ENCODE measurements at places on chromosomes 1 and 21.

- no peak for DNase-seq
Observed at GRCh38 chr1:237139732-237140131, 97.7 kb downstream of the RYR2 start.

DNA sequence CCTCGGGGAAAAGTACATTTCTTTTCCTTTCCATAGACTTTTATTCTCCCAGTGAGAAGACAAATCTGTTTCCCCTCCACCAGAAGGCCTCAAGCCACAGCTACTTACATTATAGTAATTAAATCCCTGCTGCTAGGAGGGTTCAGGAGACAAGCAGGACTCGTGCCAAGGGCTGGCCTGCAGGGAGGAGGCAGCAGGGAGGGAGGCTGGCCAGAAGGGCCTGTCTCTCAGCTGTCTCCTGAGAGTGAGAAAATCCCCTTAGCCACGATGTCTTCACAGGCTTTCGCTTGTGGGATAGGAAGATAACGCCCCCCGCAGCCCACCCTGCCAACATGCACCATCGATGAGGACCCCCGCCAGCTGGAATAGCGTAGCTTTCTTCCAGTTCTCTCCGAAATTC is 14.0 kb downstream of the KCNN3 start:
- DNase-seq: peak; percentile 31

GRCh38 chr1:84510668-84511067 is 4.3 kb upstream of the GNG5 start:
- DNase-seq: no peak

DNA sequence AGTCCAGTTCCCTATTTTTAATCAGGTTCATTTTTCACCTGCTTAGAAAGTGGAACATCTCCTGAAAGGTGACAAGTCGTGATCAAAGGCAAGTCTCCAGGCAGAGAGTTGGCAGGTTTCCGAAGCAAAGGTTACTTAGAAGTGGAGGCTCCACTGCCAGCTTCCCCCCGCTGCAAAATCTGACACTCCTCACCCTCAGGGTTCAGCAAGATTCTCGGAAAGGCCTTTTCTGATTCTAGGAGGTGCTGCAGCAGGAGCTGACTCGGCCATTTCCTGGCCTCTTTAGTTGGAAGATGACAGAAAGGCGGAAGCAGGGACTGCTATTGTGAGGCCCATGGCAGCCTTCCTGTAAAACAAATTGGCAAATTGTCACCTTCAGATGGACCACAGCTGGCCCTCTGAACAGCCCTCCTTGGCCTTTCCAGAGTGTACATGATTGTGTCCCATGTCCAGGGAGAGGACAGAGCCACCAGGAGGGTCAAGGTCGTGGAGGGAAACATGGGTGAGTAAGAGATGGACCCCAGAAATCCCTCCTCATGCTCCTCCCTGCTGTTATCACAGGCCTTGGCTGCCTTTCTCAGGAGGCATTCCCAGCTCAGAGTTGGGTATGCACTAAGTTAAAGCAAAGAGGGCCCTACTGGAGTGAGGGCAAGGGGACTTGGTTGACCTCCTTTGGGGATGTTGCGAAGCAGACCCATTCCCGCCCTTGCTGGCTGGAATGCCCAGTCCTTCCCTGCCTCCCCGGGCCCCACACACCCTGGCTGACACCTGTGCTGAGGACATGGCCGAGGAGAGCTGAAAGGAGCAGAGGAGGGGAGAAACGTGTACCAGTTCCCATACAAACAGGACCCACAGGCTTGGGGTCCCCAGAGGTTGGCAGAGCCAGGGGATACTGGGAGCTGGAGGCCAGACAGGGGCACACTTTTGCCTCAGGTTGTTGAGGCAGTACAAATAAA is 115.5 kb upstream of the IRF2BP2 start:
- DNase-seq: peak; percentile 34

DNA sequence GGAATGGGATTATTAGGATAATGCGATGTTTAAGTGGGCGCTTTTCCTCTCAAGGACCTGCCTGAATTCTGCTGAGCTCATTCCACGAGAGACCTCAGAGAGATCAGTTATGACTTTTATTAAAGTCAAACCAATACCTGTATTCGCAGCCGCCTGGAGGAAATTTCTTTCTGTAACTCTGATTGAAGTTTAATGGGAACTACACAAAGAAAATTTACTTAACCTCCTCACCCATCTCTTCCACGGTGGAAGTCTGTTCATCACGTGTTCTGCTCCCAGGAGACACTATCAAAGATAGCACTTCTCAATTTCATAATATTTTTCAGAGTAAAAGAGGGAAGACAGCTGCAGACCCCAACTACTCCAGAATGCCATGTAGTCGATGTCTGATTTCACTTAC is 334.7 kb upstream of the POU3F1 start:
- no peak for DNase-seq

GRCh38 chr1:2642560-2643413 is 10.0 kb upstream of the MMEL1 start:
- DNase-seq: peak; percentile 95

- no peak for DNase-seq
Observed at GRCh38 chr1:219365451-219365850, 191.8 kb downstream of the LYPLAL1 start.

DNA sequence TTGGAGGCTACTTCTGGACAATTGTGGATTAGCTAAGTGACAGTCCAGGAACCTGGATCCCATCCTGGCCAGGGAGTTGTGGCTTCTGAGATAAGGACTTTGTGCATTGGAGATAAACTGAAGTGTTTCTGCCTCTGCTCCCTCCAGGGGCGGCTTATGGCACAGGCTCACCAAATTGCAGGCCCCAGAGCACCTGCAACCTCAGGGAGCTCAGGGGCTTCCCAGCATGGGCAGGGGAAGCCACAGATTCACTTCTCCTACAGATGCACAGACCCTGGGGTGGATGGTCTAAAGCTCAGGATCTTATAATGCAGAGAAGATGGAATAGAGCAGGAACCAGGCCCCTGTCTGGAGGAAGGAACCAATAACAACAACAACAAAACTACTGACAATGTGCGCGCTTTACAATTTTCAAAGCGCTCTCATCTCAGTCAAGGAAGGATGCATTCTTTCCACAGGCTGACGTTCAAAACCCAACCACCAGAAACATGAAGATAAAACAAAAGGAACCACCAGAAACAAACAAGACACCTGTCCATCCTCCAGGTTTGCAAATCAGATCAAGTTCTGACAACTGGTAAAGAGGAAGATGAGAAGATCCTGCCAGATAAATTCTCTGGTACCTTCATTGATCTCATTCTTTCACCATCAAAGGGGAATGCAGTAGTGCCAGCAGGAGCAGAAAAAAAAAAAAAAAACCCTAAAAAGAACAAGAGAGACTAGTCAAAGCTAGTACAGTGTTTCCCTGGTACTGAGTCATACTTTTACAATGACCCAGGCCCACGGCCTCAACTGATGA is 121.0 kb upstream of the IRF2BP2 start:
- DNase-seq: peak; percentile 48

DNA sequence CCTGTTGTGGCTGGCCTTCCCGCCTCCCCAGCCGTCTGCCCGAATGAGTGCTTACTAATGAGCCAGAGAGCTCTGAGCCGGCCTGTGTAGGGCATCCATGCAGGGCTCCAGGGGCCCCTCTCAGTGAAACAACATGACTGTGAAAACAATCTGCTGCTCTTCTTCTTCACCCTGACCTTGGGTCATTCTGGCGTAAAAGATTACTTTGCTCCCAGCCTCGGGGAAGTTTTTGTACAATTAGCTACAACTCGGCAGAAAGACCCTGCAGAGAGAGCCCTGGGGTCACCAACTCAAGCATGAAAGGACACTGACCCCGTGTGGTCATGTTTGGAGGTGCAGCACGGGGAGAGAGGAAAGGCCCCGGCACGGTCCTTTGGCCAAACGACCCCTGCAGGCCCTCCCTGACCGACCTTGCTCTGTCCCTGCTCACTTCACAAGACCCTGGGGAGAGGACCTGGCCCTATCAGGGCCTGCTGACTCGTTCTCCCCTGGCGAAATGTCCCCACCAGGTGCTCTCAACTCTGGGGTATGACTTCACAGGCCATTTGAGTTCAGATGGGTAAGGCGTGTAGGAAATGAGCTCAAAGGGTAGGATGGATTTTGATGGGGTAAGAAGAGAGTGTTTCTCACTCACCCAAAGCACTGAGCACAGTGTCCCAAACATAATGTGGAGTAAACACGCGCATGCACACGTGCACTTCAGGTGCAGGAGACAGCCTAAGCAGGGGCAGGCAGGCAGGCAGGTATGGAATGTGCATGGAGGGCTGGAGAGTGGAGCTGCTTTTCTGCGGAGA is 22.9 kb upstream of the FAM20B start:
- DNase-seq: peak; percentile 93

- no peak for DNase-seq
Observed at GRCh38 chr1:2251786-2252185, 23.7 kb downstream of the SKI start.

DNA sequence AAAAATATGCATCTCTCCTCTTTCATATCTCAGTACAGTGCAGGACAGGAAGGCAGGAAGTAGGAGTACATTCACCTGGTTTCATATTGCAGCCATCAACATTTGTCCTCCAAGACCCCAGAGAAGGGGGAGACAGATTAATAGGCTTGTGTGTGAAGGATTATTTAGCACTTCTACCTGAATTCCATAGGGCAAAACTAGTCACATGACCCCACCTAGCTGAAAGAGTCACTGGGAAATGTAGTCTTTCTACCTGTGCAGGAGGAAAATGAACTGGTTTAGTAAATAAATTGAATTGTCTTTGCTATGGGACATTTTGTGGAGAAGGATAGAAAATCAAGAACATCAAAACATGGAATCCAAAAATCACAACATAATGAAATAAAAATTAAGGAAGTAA is 13.9 kb upstream of the TRIM33 start:
- DNase-seq: peak; percentile 29
